Upper lobe of right lung (tissue), 1 donor: ENCODE measurements at places on chromosomes 16 and 17. TPM values are rescaled to one million over a fixed set of nuclear protein-coding genes. Genes with fewer than 3 reads are reported as not detected.

- no peak overlapping the region for H3K27ac ChIP-seq
- no peak overlapping the region for H3K4me3 ChIP-seq
- H3K4me1 ChIP-seq = no peaks in the 10 kb centered on the region
- no peaks in the 10 kb centered on the region for H3K36me3 ChIP-seq
- no peak for DNase-seq
- H3K27me3 ChIP-seq = no peaks in the 10 kb centered on the region
Measured at GRCh38 chr17:37856245-37856644, 68.0 kb upstream of the TBC1D3K start.

DNA sequence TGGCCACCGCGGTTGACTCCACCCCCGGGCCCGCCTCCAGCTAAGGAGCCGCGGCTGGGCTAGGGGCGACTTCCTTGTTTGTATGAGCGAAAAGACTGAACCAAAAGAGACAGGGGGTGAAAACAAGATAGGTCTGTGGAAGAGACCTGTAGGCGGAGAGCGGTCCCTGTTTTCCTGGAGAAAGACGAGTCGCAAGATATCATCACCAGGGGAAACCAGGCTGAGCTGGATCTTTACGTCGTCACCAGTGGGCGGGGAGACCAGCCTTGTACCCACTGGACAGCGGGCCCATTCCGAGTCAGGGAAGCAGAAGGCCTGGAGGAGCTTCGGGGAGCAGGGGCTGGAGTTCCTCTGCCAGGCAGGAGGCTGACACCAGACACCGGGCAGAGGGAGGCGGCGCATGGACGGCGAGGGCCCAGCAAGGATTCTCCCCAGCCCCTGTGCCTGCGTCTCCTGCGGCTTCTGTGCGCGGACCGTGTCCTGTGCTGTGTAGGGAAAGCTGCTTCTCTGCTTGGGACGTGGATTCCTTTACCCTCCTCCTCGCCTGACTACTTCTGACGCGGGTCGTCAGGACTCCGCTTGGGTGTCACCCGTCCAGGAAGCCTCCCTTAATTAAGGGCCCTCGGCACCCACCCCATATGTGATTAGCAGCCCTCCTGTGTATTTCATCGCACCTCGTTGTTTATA, 10.3 kb upstream of the ARL4D start:
- peak; percentile 95 for DNase-seq
- H3K4me3 ChIP-seq = peak overlapping the region; percentile 67
- peaks cover 15% of the 10 kb centered on the region for H3K4me1 ChIP-seq
- no peaks in the 10 kb centered on the region for H3K36me3 ChIP-seq
- peak overlapping the region; percentile 100 for H3K27ac ChIP-seq

DNA sequence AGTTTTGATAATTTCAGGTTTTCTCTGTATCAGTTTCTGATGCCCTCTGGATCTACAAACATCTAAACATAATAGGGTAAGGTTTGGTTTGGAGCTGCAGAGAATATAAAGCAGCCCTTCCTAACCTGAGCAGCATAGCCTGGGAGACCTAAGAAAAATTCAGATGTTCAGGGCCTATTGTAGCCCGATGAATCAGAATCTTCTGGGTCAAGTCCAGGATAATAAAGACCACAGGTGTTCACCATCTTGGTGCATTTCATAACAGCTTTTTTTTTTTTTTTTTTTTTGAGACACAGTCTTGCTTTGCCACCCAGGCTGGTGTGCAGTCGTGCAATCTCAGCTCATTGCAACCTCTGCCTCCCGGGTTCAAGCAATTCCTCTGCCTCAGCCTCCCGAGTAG, 19.7 kb upstream of the ARHGAP17 start:
- DNase-seq = no peak
- H3K4me1 ChIP-seq = peaks cover 7% of the 10 kb centered on the region
- no peaks in the 10 kb centered on the region for H3K27me3 ChIP-seq

The FBXL19 gene
- total RNA-seq = 13.4 TPM

GRCh38 chr17:27466743-27467375, 10.6 kb downstream of the KSR1 start:
- no peaks in the 10 kb centered on the region for H3K36me3 ChIP-seq
- peaks cover 25% of the 10 kb centered on the region for H3K4me1 ChIP-seq
- peak; percentile 73 for DNase-seq

The NPB gene
- total RNA-seq = 0.55 TPM

DNA sequence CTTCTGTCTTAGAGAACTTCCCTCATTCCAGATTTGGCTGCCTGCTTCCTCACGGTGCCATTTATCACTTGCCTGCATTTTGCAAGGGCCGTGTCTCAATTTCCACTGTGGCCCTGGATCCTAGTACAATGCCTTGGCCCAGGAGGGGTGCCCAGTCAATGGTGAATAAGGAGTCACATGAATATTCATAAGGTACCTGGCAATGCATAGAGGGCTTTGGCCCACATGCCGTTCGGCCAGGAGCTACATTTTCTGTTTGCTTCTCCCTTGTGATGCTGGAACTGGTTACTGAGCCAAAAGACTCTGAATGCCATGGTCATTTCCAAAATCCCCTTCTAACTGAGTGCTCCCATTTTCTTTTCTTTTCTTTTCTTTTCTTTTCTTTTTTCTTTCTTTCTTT, 4.8 kb upstream of the PIRT start:
- H3K4me3 ChIP-seq = no peak overlapping the region
- H3K27me3 ChIP-seq = no peaks in the 10 kb centered on the region
- no peaks in the 10 kb centered on the region for H3K36me3 ChIP-seq
- H3K4me1 ChIP-seq = peaks cover 4% of the 10 kb centered on the region

- no peak for DNase-seq
- H3K36me3 ChIP-seq = no peaks in the 10 kb centered on the region
- H3K4me3 ChIP-seq = no peak overlapping the region
- no peak overlapping the region for H3K27ac ChIP-seq
- no peaks in the 10 kb centered on the region for H3K4me1 ChIP-seq
Measured at GRCh38 chr17:48179071-48179945, 71.7 kb downstream of the SNX11 start.

- no peak for DNase-seq
- no peaks in the 10 kb centered on the region for H3K36me3 ChIP-seq
- no peaks in the 10 kb centered on the region for H3K27me3 ChIP-seq
- no peak overlapping the region for H3K4me3 ChIP-seq
- no peak overlapping the region for H3K27ac ChIP-seq
Measured at GRCh38 chr16:54417384-54417783, 130.8 kb upstream of the IRX3 start.

GRCh38 chr17:8122422-8122923, 1.4 kb downstream of the HES7 start:
- H3K27me3 ChIP-seq = peaks cover 23% of the 10 kb centered on the region
- peak overlapping the region; percentile 67 for H3K4me3 ChIP-seq
- no peaks in the 10 kb centered on the region for H3K36me3 ChIP-seq
- H3K4me1 ChIP-seq = peaks cover 79% of the 10 kb centered on the region
- no peak for DNase-seq
- no peak overlapping the region for H3K27ac ChIP-seq

- peaks cover 33% of the 10 kb centered on the region for H3K4me1 ChIP-seq
- no peak overlapping the region for H3K4me3 ChIP-seq
- H3K27me3 ChIP-seq = no peaks in the 10 kb centered on the region
- no peaks in the 10 kb centered on the region for H3K36me3 ChIP-seq
Measured at GRCh38 chr17:27345141-27345904, 51.4 kb downstream of the WSB1 start.
